ENCODE measurements at places on chromosomes 16 and 17.

DNA sequence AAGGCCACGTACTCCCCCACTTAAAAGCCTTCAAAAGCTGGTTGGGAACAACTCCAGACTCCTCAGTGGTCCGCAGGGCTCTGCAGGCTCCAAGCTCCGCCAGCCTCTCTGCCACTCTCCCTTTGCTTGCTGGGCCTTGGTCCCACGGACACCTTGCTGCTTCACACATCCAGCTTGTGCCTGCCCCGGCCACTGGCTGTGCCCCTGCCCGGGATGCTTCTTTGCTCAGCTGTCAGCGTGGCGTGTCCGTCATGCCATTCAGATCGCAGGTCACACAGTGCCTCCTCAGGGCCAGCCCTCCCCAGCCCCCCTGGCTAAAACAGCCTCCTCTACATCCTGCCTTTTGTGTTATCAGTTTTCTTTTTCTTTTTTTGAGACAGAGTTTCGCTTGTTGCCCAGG lies 11.8 kb downstream of the ASPHD1 start:
- no peak for DNase-seq

DNA sequence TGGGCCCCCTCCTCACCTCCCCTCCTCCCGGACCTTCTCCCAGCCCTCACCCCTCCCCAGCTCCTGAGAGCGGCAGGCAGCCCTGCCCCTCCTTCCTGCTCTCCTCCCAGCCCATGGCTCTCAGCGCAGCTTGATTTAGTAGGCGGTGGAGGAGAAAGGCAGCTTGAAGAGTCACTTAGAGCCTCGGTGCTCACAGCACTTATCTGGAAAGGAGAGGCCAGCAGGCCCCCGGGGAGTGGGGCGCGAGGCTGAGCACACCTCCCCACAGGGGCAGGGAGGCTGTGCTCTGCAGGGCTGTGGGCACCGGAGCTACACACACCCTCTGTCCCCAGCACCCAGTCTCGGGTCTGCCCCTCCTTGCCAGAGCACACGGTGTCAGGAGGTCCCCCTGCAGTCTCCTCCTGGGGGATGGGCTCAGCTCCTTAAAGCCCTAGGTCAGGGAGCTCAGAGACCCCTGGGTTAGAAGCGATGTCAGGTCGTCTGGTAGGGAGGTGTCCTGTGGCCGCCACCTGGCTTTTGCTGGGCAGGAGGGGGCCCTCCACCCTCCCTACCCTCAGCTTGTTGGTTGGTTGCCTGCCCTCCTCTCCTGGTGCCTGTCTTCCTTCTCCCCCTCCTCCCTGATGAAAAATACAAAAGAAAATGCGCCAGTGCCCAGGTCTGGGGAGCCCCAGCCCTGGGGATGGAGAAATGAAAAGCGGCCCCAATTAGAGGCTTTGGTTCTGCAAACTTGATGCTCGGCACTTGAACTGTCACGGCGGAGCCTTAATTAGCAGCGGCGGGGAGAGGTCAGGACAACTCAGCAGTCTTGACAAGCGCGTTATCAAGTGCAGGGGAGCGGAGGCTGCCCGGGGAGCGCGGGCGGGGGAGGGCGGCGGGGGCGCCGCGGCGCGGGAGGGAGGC lies 151.1 kb upstream of the GSE1 start:
- DNase-seq: peak; percentile 19

DNA sequence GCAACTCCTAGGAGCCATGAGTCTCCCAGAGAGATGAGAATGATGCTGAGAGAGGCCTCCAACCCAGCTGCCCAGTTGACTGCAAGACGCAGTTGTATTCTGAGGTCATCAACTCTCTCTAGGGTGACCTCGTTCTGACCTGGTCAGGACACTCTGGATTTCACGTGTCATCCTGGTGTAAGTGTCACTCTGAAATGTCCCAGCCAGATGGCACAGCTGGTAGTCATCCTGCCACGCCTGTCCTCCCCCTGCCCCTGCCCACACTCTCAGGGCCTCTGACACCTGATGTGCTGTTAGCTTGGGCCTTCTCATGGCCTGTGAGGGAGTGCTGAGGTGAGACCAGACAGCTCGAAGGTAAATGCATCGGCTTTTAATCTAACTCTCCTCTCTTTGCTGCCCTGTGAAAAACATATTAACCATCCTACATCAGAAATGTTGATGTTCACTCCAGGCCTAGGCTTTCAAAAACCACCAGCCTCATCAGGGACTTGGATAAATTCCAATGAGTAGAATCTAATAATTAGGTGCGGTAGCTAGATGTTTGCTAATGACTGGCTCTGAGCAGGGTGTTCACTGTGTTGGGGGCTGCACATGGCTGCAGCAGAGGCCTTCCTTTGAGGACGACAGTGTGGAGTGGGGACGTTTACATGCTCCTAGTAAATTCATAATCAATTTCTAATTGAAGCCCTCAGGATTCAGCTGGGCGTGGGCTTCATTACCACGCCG lies 13.8 kb downstream of the MLYCD start:
- DNase-seq: no peak

- DNase-seq: no peak
Observed at GRCh38 chr17:57781386-57782061, 36.4 kb upstream of the CCDC182 start.

DNA sequence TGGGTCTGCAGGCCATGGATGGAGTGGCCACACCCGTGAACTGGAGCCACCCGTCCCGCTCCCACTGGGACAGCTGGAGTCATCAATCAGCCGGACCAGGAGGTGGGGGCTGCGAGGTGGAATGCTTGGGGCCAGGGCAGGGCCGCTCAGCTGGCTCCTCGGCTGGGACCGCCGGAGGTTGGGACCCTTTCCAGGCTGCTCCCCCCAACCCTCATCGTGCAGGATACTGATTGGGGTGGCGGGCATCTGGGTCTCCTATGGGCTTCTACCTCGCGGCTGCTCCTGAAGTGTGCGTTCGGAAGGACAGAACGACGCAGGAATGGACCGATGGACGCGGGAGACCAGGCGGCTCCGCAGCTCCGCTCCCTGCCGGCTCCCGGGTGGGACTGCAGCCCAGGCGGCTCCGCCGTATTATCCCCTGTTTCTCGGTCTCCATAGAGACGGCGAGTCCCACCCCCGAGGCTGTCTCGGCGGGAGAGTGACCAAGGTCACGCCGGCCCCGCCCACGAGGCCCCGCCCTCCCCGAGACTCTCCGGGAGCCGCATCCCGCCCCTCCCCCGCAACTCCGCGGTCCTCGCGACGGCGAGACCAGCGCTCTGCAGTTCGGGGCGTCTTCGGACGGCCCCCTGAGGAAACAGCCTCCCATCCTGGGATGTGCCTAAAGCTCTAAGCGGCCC lies at the start of gene TPPP3:
Gene TPPP3 (minus strand): TSS at position 388 of the 677 bp plus-strand sequence. CDS start 2,387 bp downstream, outside the sequence.
- no peak for DNase-seq

DNA sequence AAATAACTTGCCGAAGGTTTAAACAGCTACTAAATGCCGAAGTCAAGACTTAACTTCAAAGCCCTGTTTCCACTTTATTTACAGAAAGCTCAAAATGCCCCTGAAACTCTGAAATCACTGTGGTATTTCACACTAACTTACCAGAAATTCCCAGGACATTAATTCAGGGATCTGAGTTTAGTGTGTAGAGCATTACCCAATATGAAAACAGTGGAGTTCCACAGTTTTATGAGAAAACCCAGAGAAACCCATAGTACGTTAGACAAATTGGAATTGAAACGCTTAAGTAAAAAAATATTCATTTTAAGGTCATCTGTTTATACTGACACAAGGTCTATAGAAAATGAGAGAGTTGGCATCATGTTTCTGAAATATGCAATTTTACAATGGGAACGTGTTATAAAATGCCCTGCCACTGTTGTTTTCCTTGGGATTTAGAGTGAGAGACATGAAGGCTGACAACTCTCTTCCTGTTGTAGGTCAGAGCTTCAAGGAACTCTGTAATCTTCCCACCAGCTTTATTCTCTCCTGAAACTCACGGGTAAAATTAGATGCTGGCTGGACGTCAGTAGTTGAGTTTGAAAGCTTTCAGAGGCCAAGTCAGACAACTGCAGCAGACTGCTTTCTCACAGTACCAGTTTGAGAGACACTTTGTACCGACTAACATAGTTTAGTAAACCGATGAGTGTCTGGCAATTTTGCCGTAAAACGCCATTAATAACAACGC lies 139.4 kb upstream of the TBX2 start:
- DNase-seq: no peak

DNA sequence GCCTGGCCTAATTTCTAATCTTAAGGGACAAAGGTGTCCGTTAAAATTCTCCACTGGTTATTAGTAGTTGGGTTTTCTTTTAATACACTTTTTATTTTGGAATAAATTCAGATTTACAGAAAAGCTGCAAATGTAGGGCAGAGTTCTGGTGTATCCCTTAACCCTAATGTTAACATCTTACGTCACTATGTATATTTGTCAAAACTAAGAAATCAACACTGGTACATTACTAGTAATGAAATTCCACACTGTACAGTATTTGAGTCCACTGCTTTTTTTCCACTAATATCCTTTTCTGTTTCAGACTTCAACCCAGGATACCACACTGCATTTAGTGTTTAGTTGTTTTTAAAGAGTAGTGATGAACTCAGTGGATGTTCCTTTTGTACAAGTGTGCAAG lies 18.7 kb upstream of the KPNA2 start:
- DNase-seq: no peak

DNA sequence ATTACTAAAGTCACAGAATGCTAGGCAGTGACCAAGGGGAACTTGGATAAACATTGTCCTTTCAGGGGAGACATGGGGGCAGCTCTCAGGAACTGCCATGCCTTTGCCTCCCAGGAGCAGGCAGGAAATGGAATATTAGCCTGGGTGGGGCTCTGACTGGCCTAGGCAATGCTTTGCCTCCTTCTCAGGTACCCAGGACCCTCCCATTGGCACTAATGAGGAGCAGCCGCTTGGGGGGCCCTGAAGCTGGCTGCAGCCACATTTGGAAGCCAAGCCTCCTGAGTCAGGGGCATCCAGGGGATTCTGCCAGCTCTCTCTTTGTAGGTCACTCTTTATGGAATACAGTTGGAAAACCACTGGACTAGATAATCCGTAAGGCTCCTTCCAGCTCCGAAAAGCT lies 5.5 kb downstream of the CPSF4L start:
- DNase-seq: no peak

GRCh38 chr16:11015076-11015475 lies 70.7 kb downstream of the CLEC16A start:
- no peak for DNase-seq

- DNase-seq: no peak
Observed at GRCh38 chr17:968812-969730, 10.5 kb downstream of the NXN start.

GRCh38 chr17:74744714-74745547 lies 3.5 kb upstream of the NHERF1 start:
- peak; percentile 75 for DNase-seq

DNA sequence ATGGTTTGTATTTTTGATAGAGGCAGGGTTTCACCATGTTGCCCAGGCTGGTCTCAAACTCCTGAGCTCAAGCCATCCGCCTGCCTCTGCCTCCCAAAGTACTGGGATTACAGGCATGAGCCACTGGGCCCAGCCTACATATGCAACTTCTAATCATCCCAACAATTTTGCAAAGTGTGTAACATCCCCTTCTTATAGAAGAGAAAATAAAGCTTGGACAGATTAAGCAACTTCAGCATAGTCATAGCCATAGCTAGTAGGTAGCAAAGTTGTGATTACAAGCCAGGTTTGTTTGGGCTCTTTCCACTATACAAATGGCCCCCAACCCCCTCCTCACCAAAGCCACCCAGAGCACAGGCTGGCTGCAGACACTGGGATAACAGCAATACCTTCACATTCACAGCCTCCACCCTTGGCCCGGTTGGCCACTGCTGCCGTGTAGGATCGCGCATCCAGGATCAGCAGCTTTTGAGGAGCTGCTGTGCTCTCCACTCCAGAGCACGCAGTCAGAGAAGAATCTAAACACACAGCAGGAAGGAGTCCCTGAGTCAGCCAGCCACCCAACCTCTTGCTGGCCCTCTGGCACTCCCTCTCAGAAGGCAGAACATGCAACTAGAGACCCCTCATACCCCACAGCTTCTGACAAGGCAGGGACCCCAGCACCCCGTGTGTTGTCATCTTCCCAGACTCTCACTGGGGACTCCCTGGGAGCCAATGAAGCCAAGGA lies 7.9 kb downstream of the MTMR4 start:
- DNase-seq: no peak

- no peak for DNase-seq
Observed at GRCh38 chr16:85946541-85947124, 47.7 kb downstream of the IRF8 start.

DNA sequence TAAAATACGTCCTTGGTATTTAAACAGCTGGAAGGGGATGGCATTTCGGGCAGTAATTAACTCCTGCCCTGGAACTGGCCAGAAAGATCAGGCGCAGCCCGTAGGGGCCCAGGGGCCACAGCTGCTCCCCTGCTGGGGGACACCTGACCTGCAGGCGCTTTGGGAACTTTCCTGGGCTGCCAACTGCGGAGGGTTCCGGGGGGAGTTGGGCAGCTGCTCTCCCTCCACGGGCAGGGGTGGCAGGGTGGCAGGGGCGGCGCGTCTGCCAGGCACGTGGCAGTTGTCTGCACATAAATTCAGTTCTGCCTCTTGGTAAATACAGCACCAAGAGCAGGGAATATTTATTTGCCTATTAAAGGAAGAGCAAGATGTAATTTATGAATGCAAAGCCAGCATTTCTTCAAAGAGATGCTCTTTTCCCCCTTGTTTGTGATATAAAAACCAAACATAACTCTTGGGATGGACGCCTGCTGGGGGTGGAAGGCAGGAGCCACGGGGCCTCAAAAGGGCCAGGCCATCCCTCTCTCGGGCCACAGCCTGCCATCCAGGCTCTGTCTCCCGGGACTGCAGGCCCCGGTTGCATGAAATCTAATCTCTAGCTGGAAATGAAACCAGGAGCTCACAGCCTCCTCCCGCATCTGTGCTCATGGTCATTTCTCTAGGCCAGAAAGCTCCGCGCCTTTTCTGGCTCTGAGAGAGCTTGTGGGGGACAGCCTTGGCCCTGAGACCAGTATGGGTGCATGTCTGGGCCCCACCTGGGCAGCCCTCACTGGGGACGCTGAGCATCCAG lies 29.9 kb upstream of the CHMP6 start:
- no peak for DNase-seq

DNA sequence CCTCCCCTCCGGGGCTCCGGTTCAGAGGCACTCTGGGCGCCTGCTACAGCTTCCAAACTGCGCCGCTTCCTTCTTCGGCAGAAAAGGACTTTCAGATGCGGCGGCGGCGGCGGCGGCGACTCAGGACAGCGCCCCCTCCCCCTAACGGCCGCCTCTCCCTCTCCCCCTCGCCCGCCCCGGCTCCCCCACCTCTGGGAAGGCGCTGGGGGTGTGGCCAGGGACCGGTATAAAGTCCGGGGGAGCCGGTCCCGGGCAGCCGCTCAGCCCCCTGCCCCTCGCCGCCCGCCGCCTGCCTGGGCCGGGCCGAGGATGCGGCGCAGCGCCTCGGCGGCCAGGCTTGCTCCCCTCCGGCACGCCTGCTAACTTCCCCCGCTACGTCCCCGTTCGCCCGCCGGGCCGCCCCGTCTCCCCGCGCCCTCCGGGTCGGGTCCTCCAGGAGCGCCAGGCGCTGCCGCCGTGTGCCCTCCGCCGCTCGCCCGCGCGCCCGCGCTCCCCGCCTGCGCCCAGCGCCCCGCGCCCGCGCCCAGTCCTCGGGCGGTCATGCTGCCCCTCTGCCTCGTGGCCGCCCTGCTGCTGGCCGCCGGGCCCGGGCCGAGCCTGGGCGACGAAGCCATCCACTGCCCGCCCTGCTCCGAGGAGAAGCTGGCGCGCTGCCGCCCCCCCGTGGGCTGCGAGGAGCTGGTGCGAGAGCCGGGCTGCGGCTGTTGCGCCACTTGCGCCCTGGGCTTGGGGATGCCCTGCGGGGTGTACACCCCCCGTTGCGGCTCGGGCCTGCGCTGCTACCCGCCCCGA lies at the start of gene IGFBP4:
Gene IGFBP4 (plus strand): TSS at position 255 of the 792 bp plus-strand sequence. CDS start 286 bp downstream, at position 541.
- DNase-seq: peak; percentile 54
